ENCODE measurements at places on chromosomes 1 and 21.
A peak's percentile ranks its signal among the peaks of the same experiment; 100 is the strongest.

DNA sequence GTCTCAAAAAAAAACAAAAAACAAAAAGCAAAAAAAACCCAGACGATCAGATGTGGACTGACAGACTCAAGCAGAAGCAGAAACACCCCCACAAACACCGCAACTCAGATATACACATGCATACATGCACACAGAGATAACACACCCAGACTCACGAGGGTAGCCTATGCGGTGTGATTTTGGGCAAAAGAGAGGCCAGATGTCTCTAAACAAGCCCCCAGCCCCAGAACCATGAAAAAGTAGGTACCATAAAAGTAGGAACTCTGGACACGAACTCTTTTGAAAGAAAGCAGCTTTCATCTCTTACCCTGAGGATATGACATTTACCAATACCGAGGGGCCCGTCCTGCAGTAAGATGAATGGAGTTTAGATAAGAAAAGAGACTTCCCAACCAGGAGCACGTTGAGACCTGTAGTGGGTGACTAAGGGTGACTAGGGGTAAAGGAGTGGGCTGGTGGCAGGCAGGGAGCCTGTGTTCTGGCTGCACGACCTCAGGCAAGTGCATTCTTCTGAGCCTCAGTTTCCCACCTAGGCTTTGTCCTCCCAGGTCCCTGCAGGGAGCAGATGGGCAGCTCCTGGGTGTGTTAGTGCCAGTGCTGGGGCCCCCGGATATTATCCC lies 1.5 kb upstream of the TINAGL1 start:
- no peak for DNase-seq

DNA sequence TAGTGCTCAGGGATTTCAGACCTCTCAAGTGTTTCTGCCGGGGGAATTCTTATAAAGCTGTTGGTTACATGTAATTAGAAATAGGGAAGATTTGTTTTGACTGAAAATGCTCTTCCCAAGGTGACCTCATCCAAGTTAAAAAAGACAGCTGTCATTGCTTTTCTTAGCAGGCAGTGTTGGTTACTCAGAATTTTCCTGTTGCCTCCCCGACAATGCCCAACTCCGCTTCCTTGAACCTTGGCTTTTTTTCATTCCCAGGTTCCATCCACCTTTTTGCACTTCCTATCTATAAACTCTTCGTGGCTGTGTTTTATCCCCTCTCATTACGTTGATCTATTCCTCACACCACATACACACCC lies 825 bp upstream of the DPH5 start:
- DNase-seq = no peak

- DNase-seq = peak; percentile 98
Measured at GRCh38 chr1:107572674-107573211, 392.2 kb downstream of the VAV3 start.

DNA sequence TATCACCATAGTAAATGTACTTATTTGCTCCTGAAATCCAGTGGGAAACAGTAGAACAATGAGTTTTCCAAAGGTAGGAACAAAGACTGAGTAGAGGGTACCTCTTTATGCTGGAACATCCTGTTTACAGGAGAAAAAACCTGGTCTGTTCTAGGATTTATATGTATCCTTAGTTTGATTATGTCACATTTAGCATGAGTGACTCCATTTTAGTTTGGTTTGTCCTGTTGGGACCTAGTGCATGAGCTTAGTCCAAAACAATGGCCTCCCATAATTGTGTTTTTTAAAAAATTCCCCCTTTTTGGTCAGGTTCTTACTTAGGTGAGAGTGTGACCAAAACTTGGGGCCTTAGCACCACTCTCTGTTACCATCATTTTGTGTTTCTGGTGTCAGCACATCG lies 3.5 kb upstream of the MRPL55 start:
- no peak for DNase-seq

DNA sequence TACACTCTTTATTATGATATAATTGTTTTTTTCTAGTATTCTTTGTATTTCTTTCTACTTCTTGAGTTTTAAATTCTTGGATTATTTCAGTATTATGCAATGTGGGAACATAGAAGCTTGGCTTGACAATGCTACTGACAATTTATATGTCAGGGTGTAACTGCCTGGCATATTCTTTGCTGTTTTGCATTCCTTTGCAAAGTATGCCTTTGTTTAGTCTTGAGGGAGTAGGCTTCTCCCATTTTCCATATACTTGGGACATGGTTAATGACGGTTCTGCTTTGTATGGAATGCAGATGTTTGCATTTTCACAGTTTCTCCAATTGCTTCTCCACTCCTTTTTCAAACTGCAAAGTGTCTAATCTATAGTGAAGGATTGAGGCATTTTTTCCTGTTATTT lies 109.8 kb downstream of the HMCN1 start:
- no peak for DNase-seq

GRCh38 chr1:112308716-112309115 lies 87.3 kb upstream of the CTTNBP2NL start:
- no peak for DNase-seq

- no peak for DNase-seq
Measured at GRCh38 chr1:85438353-85438752, 26.6 kb downstream of the DDAH1 start.

DNA sequence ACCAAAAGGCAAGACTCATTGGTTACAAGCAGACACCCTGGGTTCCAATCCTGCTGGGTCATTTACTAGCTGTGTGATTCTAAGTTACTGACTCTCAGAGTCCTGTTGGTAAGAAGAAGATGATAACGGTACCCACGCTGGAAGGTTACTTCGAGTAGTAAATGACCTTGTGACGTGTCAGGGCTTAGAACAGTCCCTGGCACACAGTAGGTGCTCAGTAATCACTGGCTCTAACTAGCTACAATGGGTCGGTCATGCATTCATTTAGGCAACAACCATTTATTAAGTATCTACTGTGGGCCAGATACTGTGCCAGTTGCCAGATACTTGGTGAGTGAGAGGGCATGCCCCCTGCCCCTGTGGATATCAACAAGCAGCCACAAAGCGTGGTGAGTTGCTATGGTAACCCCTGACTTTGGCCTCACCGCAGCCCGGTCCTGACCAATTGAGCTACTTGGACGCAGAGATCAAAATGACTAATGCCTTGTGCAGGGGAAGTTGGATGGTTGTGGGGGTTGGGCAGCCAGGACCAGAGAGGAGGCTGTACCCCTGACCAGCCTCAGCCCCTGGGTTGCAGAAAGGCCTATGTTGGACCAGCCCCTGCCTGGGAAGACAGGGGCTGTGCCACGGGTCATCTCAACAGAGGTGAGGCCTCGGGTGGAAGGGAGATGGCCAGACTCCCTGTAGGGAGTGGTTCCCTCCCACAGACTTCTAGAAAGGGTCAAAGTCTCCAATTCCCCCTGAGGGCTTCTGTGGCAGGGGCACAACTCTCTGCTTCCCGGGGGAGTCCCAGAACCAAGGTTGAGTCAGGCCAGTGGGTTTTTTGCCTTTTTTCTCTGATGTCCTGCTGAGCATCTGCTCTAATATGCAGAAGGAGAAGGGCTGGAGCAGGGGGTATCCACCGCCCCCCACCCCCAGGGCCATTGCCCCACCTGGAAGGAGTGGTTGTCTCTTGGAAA lies 16.0 kb downstream of the DHRS3 start:
- DNase-seq = no peak

DNA sequence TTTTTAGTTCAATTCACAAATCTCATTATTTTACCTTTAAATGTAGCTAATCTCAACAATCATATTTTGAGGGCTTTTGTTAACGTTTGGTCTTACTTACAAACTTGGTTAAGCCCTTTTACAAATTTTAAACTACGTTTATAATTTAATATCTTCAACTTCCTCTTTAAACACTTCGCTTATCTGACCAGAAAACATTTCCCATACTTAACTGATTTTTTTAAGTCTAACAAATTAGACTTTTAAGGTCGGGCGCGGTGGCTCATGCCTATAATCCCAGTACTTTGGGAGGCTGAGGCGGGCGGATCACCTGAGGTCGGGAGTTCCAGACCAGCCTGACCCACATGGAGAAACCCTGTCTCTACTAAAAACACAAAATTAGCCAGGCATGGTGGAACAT lies 300.9 kb downstream of the LMX1A start:
- no peak for DNase-seq

GRCh38 chr1:193519922-193520321 lies 333.5 kb upstream of the B3GALT2 start:
- no peak for DNase-seq

GRCh38 chr1:196361112-196361714 lies 247.0 kb downstream of the KCNT2 start:
- no peak for DNase-seq

- DNase-seq = no peak
Measured at GRCh38 chr1:89904219-89904980, 83.6 kb downstream of the LRRC8D start.

- no peak for DNase-seq
Measured at GRCh38 chr1:2303016-2303775, 75.1 kb downstream of the SKI start.

- no peak for DNase-seq
Measured at GRCh38 chr1:168480997-168481396, 62.8 kb downstream of the XCL2 start.

- no peak for DNase-seq
Measured at GRCh38 chr1:5164158-5164557, 509.7 kb downstream of the AJAP1 start.

- peak; percentile 85 for DNase-seq
Measured at GRCh38 chr1:187070076-187070475, 241.3 kb downstream of the PLA2G4A start.

DNA sequence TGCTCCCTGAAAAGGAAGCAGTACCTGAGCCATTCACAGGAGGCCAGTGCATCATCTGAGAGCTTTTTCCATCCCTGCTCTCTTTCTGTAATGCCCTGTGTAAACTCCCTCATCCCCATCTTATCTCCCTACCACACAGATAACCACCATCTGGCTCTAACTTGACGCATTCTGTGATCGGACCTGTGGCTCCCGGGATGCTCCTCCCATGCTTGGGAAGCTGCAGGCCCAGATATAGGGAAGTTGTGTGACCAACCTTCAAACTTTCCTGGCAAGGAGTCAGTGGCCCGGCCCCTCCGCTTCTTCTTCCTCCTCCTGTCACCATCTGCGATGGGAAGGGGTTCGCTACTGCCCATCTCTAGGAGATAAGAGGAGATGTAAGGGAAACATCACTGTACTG lies 21.1 kb downstream of the MKNK1 start:
- DNase-seq = no peak

DNA sequence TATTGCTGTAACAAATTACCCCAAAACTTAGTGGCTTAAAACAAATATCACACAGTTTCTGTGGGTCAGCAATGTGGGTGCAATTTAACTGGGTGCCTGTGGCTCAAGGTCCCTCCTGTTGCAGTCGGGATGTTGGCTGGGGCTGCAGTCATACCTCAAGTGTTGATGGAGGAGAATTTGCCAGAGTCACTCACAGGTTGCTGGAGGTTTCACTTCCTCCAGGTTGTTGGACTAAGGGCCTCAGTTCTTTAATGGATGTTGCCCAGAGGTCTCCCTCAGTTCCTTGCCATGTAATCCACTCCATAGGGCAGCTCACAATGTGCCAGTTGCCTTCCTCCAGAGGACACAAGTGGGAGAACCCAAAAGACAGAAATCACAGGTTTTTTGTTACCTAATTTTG lies 2.5 kb upstream of the TAF13 start:
- DNase-seq = no peak

GRCh38 chr1:240341365-240342250 lies 249.9 kb downstream of the FMN2 start:
- DNase-seq = no peak

DNA sequence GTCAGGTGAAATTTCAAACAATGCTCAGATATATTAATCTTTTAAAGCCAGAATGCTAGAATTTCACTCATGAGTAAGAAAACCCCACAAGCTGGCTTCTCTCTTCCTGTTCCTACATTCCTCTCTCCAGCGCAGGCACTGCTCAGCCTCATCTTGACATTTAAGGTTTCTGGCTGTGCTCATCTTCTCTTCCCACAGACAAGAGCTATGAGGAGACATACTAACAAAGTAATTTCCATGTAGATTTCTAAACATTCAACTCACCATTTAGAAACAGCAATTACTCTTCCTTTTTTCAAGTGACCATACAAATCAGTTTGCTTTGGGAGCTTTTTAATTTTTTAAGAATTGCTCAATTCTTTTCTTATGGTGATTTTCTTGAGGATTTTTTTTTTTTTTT lies 7.8 kb upstream of the LRRC8D start:
- no peak for DNase-seq

DNA sequence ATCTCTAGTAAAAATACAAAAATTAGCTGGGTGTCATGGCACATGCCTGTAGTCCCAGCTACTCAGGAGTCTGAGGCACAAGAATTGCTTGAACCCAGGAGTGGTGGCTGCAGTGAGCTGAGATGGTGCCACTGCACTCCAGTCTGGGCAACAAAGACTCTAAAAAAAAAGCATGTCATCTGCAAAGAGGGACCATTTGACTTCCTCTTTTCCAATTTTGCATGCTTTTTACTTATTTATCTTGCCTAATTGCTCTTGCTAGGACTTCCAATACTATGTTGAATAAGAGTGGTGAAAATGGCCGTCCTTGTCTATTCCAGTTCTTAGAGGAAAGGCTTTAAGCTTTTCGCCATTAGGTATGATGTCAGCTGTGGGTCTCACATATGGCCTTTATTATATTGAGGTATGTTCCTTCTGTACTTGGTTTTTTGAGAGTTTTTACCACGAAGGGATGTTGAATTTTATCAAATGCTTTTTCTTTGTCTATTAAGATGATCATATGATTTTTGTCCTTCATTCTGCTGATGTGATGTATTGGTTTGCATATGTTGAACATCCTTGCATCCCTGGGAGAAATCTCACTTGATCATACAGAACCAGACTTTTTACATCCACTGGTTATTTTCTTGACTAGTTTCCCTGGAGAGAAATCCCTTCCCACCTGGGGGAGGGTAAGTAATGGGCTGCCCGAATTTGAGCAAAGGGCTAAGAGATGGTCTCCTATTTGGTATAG lies 17.0 kb upstream of the RAP1GAP start:
- no peak for DNase-seq

GRCh38 chr21:38619480-38619879 lies 121.2 kb upstream of the ERG start:
- no peak for DNase-seq

DNA sequence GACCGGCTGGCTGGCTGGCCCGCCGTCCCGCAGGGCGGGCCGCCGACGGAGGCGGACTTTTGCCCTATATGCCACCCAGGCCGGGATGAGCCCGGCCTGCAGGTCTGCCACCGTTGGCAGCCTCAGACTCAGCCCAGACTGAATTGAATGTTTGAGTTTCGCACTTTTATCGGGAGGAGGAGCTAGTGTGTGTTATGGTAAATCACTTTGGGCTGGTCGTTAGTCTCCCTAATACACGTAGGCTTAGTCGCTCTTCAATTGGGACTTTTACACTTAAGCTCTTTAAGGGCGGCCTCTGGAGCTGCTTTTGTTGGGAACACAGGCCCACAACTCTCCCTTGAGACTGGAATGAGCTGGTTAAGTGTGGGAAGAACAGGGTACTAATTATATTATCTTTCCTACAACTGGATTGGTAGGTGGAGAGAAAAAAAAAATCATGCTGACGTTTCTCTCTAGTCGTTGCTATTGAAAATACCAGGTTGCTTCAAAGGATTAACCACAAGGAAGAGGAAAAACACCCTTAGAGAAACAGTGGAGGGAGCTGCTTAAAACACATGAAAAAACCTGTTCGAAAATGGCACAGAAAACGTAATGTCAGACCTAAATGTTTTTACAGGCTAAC lies 1.4 kb upstream of the IRF2BP2 start:
- peak; percentile 91 for DNase-seq

- no peak for DNase-seq
Measured at GRCh38 chr1:230937371-230937770, 41.3 kb downstream of the TTC13 start.

GRCh38 chr1:100456880-100457279 lies 81.1 kb upstream of the GPR88 start:
- no peak for DNase-seq

- DNase-seq = peak; percentile 80
Measured at GRCh38 chr1:226603022-226603857, 54.7 kb downstream of the STUM start.

All from NCI-H446 treated with DMSO at 0.1 percent for 48 hours (cell line).